ENCODE measurements at places on chromosomes 1 and 21.

DNA sequence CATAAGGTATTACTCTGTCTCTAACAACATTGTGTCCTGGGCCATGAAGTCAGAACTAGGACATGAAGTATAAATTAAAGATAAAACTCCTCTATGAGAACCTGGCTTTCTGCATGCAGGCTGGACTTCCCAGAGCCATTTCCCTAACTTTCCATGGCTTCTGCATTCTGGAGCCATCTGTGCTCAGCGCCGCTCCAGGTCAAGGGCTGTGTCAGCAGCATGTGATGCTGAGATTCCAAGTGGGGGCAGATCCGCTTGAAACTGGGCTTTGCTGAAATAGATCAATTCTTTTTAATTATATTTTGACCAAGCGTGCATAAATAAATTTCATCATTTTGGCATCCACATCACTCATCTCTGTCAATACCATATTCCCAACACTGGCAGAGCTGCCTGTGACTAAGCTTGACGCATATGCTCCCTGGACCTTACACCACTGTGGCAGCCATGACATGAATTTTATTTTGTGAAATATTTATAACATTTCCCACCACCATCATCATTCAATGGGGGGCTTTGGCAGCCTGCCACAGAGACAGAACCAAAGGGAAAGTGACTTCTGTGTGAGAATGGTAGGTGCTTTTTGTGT, 110.4 kb upstream of the KCNK1 start:
- DNase-seq, result no peak

DNA sequence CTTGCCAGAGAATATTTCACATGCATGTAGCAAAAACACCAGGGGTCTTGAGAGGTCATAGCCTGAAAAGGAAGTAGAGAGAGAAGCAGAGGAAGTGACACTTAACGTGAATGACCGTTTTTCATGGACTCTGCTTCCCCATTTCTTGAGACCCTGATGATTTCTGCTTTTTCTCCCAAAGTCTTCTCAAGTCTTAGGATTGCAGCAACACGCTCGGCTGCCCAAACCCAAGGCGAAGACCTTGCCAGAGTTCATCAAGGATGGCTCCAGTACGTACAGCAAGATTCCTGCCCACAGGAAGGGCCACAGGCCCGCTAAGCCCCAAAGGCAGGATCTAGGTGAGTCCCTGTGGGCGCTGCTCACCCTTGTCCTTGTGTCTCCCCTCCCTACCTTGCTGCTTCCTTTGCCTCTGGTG, 12.8 kb downstream of the THEMIS2 start:
- no peak for DNase-seq

DNA sequence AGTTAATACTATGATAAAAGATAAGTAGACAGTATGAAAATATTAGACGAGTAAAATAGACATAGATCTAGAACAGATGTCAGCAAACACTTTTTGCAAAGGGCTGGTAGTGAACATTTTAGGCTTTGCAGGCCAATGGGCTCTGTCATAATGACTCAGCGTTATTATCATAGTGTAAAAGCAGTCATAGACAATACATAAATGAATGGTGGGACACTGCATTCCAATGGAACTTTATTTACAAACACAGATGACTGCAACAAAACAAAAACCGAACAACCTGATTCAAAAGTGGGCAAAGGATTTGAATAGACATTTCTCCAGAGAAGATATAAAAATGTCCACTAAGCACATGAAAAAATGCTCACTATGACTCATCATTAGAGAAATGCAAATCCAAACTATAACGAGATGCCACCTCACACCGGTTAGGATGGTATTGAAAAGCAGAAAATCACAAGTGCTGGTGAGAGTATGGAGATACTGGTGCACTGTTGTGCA, 7.3 kb downstream of the GSTM5 start:
- no peak for DNase-seq

DNA sequence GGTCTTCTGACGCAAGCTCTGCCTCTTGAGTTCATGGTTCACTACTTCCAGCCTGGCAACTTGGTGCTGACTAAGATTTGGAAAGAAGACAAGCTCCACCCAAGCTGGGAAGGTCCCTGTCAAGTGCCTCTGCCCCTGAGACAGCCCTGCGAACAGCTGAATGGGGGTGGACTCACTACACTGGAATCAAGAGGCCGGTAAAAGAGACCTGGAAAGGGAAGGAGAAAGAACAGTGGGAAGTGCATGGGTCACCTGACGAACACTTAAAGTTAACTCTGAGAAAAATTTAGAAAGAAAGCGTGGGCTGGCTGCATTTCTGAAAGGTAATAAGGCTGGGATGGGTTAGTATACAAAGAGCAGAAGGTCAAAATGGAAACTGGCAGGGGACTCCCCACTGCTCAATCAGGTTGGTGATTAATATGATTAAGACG, 26.1 kb upstream of the ZNF496 start:
- DNase-seq, result no peak

GRCh38 chr1:232123775-232124659, 497.4 kb downstream of the DISC1 start:
- no peak for DNase-seq

DNA sequence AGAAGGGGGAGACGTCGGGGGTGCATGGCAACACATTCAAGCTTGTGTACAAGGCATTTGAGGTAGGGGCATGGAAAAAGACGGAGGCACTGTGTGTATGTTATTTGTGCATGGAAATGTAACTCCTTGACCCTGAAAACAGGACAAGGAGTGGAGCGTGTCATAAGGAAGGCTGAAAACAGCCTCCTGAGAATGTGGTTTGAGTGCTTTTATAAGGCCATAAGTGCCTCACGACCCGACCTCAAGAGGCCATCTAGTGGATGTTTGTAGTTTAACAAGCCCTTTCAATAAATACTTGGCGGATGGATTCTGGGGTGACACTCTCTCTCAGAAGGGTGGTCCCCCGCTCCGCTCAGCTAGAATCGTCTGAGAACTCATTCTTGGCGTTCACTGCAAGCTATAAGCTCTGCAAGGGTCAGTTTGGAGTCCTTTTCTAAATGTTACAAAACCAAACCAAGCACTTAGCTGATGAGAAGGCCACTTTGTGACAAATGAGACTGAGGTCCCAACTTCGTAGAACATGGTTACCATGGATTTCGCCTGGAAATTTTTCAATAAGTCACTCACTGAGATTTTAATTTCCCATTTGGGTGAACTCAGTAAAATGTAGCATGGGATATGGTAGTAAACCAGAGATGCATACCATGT, 38.8 kb upstream of the CLCA4 start:
- no peak for DNase-seq

GRCh38 chr1:36606641-36607262, 124.0 kb upstream of the CSF3R start:
- no peak for DNase-seq

DNA sequence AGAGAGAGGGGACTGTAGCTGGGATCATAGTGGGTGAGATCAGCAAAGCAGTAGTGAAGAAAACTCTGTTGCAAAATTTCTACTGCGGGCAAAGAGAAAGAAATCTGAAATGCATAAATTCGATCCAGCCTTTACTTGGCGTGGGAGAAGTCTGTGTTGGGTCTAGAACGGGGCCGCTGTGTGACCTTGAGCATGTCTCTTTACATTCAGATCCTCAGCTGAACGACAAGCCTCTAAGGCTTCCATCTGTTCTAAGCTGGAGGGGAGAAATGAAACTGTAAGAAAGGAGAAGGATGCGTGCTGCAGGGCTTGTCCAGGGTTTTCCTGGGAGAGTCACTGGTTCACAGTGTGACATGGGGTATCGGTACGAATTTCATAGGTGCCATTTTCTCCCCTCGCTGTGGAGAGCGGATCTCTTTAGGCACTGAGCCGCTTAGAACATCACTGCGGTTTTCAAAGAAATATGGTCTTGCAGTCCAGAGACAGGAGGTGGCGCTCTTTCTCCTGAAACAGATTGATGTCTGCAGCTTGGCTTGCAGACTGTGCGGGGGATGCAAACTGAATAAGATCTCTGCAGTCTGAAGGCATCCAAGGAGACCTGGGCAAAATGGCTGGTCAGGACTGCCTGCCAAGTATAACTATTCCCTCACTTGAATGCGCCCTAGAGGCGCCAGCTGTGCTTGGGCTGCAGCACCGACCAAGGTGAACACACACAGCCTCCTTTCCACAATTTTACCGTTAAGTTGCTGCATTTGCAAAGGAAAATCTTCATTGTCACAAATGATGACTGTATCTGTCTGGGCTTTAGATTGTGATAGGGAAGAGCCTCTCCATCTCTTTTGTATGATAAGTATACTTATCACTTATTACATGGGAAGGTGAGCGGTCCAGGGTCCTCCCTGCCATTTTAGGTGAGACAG, 104.1 kb downstream of the XCL2 start:
- DNase-seq, result peak; percentile 77

GRCh38 chr1:242240077-242240476, 241.2 kb upstream of the MAP1LC3C start:
- DNase-seq, result no peak

GRCh38 chr1:97869441-97869840, 51.4 kb downstream of the DPYD start:
- DNase-seq, result no peak

DNA sequence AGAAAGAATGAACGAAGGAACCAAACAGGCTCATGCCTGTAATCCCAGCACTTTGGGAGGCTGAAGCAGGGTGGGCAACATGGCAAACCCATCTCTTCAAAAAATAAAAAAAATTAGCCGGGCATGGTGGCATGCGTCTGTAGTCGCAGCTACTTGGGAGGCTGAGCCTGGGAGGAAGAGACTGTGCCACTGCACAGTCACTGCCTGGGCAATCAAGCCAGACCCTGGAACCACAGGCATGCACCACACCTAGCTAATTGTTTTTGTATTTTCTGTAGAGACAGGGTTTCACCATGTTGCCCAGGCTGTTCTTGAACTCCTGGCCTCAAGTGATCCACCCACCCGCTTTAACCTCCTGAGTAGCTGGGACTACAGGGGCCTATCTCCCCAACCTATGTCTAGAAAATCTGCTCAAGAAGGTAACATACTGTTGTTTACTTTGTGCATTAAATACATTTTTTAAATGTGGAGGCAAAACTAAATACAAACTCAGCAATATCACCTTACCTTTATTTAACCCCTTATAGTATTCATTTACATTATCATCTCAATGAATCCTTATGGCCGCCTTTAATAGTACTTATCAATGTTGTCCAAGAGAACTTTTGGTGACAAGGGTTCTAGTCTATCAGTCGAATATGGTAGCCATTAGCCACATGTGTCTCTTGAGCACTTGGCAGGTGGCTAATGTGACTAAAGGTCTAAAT, 2.7 kb downstream of the KHDC4 start:
- DNase-seq, result no peak

- no peak for DNase-seq
Observed at GRCh38 chr1:63087966-63088365, 234.4 kb upstream of the FOXD3 start.

- DNase-seq, result no peak
Observed at GRCh38 chr1:248288391-248288790, 10.6 kb upstream of the OR2T33 start.

GRCh38 chr1:185409345-185409744, 92.3 kb upstream of the IVNS1ABP start:
- DNase-seq, result no peak

- DNase-seq, result no peak
Observed at GRCh38 chr1:32895325-32896215, 5.6 kb downstream of the TMEM54 start.

DNA sequence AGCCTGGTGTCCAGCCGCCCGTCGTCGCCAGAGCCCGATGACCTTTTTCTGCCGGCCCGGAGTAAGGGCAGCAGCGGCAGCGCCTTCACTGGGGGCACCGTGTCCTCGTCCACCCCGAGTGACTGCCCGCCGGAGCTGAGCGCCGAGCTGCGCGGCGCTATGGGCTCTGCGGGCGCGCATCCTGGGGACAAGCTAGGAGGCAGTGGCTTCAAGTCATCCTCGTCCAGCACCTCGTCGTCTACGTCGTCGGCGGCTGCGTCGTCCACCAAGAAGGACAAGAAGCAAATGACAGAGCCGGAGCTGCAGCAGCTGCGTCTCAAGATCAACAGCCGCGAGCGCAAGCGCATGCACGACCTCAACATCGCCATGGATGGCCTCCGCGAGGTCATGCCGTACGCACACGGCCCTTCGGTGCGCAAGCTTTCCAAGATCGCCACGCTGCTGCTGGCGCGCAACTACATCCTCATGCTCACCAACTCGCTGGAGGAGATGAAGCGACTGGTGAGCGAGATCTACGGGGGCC, 1.2 kb downstream of the OLIG2 start:
- DNase-seq, result no peak

DNA sequence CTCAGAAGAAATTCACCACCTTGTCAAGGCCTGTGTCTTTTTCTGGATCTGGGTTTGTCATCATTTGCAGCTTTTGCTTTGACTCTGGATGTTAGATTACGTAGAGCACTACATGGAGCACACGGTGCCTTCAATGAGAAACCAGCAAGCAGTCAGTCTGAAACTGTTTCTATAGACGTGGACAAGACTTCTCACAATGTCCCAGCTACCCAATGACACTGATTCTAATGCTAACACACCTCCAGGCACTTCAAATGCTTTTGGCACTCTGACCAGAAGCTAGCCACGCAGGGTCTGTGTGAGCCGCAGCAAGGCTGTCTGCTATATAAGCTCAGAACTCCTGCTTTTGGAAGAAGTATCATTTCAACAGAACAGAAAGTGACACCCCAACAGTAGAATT, 38.2 kb downstream of the ITPKB start:
- no peak for DNase-seq

- DNase-seq, result no peak
Observed at GRCh38 chr1:93988634-93989350, 79.6 kb upstream of the GCLM start.

DNA sequence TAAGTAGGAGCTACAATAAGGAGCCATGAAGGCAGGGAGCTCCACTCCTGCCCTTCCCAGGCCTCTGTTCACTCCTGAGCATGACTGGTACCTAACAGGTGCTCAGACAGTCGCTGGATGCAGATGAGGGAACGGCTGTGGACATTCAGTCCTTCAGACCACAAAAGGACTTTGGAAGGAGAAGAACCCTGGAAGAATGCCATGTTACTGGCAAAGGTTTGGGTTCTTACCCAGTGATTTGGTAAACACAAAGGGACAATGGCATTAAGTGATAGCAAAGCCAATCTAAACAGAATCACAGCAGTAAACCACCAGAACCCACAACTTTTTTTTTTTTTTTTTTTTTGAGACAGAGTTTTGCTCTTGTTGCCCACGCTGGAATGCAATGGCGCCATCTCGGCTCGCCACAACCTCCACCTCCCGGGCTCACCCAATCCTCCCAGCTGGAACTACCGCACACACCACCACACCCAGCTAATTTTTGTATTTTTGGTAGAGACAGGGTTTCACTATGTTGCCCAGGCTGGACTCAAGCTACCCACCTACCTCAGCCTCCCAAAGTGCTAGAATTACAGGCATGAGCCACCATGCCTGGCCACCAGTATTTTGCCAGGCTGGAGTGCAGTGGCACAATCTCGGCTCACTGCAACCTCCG, 7.5 kb upstream of the CBR3 start:
- no peak for DNase-seq
